AG09319 (cell line): ENCODE measurements at places on chromosomes 6 and 20.

- DNase-seq, result no peak
Measured at GRCh38 chr6:14241255-14242070, 123.9 kb downstream of the CD83 start.

- DNase-seq, result no peak
Measured at GRCh38 chr6:74167976-74168375, 472.0 kb downstream of the CD109 start.

GRCh38 chr6:39778581-39779255 is 13.5 kb upstream of the DAAM2 start:
- DNase-seq, result peak; percentile 44

GRCh38 chr20:8067082-8067481 is 47.5 kb upstream of the TMX4 start:
- DNase-seq, result no peak

DNA sequence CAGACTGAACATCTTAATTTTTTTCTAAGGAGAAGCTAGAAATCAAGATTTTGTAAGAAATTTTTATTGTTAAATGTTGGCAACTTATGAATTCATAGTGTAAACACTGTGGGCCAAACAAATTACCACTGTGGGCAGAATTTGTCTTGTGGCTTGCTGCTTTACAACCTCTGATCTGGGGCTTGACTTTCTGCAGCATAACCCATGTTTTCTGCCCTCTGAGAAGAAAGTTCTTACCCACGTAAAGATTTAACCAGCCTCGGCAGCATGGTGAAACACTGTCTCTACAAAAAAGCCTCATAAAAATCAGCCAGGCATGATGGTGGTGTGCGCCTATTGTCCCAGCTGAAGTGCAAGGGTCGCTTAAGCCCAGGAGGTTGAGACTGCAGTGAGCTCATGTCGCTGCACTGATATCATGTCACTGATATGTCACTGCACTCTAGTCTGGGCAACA is 12.9 kb downstream of the ITCH start:
- no peak for DNase-seq

GRCh38 chr6:156916130-156916801 is 139.1 kb downstream of the ARID1B start:
- DNase-seq, result no peak

- DNase-seq, result no peak
Measured at GRCh38 chr6:112005013-112005371, 48.9 kb upstream of the CCN6 start.

DNA sequence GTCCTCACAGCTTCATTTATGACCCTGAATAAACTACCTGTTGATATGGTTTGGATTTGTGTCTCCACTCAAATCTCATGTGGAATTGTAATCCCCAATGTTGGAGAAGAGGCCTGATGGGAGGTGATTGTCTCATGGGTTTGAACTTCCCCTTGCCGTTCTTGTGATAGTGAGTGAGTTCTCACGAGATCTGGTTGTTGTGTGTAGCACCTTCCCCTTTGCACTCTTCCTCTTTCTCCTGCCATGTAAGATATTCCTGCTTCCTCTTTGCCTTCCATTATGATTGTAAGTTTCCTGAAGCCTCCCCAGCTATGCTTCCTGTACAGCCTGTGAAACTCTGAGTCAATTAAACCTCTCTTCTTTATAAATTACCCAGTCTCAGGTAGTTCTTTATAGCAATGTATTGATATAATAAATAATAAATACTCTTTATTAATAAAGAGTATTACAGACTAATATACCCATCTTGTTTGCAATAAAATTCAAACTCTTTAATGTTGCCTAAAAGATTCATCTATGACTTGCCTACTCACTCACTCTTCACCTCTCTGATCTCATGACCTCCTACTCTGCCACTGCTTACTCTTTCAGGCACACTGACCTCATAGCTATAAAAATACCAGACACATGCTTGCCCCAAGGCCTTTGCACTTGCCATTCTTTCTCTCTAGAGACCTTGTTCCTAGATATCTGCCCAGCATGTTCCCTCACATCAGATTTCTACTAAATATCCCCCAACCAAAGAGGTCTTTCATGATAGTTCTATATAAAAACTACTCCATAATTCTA is 256.4 kb upstream of the MARCKS start:
- no peak for DNase-seq

DNA sequence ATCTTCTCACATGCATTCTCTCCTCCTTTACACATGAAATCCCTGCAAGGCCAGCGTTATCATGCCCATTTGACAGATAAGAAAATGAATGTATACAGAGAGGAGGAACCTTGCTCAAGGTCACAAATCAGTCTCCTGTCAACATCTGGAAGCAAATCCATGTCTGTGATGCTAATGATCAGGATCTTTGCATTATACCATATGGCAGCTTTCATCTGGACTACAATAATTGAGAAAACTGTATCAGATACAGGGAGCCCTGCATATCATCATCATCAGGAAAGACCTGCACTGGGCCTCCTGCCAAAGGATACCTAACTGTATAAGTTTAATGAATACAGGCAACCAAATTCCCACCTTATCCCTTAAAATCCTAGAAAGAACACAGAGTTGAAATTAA is 213.7 kb downstream of the PTPRT start:
- DNase-seq, result no peak

DNA sequence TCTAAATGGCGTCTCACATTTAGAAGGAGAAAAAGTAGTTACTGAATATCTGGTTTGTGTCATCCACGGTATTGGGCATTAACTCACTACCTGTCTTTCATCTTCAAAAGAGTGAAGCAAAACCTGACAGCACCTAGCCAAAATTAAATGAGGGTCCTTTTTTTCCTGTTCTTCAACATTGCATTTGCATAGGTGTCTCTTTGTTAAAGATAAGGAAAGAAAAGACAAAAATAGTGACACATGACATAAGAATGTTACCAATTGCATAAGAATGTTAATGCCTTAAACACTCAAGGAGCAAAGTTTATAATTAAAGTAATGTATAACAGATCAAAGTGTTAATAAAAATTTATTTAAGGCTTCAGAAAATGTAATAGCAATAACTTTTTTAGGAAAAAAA is 61.4 kb upstream of the MANEA start:
- no peak for DNase-seq

- DNase-seq, result no peak
Measured at GRCh38 chr6:36124881-36125280, 5.4 kb upstream of the MAPK13 start.

DNA sequence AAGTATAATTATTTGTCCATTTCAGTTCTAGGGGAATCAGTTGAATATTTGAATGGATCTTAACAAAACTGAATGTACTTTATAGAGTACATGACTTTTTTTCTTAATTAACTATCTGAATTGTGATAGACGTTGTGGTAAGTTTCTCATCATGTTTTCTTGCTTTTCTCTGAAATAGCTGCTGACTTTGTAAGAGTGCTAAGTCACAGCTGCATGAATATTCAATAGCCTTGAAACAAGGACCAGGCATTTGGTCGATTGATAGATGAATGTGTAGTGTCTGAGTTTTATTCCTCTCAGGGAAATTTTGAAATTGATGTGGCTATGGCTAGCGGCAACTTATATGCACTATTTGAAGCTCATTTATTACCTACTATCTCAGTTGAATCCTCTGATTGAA is 56.0 kb downstream of the ADGRB3 start:
- DNase-seq, result no peak

DNA sequence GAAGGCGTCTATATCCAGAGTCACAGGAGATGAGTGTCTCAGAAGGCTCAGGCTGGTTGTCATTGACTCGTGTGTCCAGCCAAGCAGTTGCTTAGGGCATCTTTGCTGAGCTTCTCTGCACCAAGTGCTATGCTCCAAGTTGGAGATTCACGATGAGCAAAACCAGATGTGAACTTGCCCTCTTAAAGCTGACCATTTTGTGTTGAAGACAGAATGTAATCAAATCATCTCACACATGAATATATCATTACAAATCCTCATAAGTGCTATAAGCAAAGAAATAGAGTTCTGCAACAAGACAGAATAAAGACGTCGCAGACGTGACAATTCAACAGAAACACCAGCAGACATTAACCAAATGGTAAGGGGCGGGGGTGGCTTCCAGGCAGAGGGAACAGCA is 103.9 kb downstream of the ALDH8A1 start:
- DNase-seq, result no peak

DNA sequence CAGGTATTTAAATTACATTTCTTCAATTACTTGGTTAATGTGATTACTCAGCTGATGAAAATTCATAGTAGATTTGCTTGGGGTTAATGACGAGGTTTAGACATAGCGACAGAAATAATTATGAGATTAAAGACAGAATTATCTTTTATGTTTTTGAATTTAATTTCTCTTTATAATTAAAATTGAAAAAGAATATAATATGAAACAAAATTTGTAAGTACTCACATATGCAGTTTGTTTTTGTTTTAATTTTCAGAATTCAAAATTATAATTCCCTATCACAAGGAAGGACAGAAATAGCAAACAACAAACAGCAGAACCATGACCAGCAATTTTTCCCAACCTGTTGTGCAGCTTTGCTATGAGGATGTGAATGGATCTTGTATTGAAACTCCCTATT is at the start of gene TAAR8:
Gene TAAR8, plus strand, starts transcription at position 301 of the 400 bp plus-strand sequence. Its CDS starts 21 bp downstream, at position 322.
- DNase-seq, result no peak

- no peak for DNase-seq
Measured at GRCh38 chr6:5204376-5204775, 56.4 kb downstream of the LYRM4 start.

DNA sequence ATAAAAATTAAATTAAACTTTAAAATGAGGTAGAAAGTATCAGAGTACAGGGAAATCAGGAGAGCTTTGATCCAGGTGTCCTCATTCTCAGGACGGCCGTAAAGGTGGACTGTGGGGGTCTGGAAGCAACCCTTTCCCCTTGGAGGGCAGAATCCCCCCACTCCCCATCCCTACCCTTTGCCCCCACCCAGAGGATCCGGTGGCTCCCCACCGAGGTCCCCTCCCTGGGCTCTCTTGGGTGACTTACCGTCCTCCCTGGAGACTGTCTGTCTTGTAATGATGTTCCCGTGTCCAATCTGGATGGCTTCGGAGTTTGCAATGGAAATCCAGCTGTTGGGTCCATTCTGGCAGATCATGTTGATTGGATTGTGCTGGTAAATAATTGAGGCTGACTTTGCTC is 7.3 kb downstream of the ZBP1 start:
- DNase-seq, result no peak

DNA sequence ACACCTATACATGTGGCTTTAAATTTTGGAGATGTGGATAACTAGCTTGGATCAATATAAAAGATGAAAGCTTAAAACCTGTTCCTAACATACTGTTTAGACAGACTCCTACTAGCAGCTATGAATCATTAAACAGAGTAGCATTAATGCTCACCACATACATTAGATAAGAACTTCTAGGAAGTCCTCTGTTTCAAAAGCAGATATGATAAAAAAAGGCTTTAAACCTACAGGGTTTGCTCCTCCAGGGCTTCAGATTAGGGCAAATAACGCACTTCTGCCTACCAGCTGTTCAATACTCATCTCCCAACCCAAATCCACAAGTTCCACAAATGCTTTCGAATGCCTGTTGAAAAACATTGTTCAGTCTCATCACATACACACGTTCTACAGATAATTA is 1.5 kb downstream of the REPS1 start:
- DNase-seq, result no peak

GRCh38 chr6:43803783-43804549 is 34.0 kb downstream of the VEGFA start:
- no peak for DNase-seq

DNA sequence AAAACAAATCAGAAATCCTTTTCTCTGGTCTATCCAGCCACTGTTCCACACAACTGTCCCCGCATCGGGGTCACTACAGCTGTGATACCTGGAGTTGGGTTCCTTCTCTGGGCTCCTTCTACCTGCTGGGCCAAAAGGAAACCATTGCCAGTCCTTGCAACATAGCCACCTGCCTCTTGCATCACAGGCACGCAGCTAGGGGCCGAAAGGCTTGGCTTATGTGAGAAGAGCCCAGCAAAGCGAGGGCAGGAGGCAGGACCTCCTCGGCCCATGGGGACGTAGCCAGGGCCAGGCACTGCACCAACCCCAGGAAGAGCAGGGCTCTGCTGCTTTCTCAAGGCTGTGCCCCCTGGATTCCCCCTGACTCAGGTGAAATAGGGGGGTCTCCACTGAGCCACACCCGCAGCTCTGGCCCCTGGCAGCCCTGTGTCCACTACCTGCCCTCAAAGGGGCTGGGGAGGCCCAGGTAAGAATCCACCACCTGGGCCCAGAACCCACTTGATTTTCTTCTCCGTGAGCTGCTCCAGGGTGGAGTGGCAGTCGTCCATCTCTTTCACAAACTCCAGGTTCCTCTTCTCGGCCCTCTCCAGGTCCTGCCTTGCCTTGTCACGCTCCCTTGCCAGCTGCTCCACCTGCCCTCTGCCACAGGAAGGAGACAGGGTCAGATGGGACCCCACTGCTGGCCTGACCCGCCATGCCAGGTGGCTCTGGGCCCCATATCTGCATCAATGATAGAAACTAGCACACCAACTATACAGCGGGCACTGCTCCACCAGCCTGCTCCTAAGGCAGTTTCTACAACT is 88.9 kb downstream of the GINS1 start:
- DNase-seq, result no peak

- no peak for DNase-seq
Measured at GRCh38 chr6:150030611-150031010, 5.3 kb upstream of the RAET1L start.

- DNase-seq, result no peak
Measured at GRCh38 chr6:30087876-30088275, 12.3 kb upstream of the RNF39 start.

DNA sequence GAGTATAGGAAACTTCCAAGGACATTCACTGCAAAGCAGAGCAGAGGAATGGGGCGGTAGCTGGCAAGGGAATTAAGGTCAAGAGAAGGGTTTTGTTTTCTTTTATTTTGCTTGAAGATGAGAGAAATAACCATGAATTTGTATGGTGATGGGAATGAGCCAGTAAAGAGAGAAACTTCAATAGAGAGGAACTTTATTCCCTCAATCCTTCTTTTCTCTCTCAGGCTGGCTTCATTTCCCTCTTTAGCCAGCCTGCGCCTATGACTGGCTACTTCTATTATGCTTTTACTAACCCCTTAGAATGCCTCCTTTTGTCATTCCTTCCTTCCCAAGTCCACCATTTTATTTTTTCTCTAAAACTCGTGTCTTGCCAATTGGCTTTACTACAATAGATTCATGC is 101.4 kb upstream of the CEP85L start:
- DNase-seq, result no peak

DNA sequence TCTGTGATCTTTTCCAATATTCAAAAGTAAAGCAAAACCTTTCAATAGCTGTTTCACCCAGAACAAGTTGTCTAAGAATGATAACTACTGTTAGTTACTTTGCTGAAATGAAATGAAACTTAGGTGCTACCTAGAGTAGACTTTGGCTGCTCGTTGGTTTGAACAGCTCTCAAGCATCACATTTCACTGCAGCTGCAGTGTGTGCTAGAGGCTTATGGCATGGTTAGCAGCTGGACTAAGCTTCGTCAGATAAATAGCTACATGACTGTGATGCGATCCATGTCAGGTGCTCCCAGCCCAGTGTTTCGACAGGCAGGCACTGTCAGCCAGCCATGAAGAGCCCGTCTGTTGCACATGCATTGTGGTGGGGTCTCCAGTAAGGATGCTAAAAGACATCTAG is 201.1 kb downstream of the TFAP2B start:
- DNase-seq, result no peak

DNA sequence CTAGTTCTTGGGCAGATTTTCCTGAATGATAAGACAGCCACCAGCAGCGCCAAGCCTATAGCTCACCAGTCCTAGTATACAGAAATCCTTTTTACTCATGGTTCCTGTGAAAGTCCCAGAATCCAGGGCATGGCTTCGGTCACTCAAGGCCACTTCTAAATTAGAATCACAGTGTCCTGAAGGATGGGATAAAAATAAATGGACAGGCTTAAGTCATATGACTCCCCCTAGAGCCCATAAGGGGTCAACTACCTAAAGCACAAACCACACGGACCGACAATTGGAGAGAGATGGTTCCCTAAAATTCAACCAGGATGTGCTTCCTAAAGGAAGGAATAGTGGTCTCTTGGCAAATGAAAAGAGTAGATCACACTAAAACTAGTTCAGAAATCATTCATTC is 404.1 kb upstream of the PLCB4 start:
- DNase-seq, result no peak
